ENCODE measurements at places on chromosomes 11 and 22.

GRCh38 chr11:110713449-110713776, 1.2 kb upstream of the ARHGAP20 start:
- no peak for DNase-seq

DNA sequence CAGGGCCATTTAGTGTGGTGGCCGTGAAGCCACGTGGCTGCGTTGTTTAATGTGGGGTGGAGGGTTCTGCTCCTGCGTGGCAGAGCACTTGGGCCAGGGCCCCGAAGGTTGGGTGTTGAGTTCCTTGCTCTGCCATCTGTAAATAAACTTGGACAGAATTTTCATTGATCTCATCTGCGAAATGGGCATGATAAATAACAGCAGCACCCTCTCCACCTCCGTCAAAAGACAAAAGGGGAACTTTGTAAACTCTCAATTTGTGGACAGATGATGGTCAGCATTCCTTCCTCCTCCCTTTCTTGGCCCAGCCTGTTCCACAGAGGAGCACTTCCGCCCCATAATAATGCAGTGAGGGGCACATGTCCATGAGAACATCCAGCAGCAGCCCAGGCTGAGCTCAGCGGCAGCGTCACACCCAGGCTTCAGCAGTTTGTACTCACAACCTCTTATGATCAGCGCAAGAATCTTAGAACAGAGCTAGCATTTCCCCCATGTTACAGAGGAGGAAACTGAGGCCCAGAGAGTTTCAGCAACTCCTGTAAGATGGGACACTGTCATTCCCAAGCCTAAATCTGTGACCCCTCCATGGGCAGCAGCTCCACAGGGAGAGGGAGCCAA, 874.5 kb downstream of the BRD1 start:
- no peak for DNase-seq

DNA sequence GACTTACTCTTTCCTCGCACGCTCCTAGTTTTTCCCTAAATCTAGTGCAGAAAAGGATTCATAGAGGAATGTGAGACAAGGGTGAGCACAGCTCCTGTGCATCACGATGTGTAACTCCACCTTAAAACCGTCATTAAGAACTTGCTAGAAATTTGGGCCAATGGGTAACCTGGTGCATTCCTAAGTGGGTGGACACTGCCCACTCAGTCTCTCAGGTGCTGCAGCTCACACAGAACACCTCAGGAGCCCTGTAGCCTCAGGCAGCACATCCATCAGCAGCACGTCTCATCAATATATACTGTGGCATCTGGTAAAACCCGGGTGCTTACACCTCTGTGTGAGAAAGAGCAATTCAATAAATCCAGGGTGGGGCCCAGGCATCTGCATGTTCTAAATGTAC, 12.4 kb downstream of the POU2AF3 start:
- DNase-seq = no peak

DNA sequence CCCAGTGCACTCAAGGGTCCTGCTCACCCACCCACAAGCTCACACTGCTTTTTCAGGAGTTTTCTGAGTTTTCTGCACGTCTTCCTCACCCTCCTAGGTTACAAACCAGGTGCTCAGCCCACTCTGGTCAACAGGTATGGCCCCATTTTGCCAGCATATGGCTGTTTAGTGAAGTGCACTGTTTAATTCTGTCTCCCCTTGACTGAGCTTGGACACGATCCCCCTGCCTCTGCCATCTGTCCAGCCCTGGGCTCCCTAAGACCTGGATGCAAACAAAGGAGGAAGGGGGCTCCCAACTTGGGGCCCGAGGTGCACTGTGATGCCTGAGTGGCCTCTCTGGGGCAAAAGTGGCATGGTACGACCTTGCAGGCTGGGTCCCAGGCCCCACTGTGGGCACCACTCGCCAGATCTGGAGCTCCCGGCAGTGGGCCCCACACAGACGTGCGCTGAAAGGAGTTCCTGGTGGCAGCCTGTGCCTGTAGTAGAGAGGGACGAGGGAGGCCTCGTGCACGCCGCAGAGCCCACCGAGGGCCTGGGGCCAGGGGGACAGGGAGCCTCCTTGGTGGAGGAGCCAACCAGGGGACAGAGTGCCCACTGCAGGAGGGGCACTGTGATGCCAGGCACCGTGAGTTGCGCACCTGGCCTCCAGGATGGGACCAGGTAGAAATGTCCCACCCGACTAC, 37.3 kb upstream of the COMT start:
- no peak for DNase-seq

- DNase-seq = peak; percentile 27
Measured at GRCh38 chr11:48172818-48173609, 43.6 kb upstream of the OR4B1 start.

- DNase-seq = no peak
Measured at GRCh38 chr11:117887431-117888138, 11.1 kb upstream of the FXYD6 start.

- DNase-seq = no peak
Measured at GRCh38 chr11:66870616-66871520, 14.0 kb downstream of the LRFN4 start.

- no peak for DNase-seq
Measured at GRCh38 chr22:29336751-29337490, 21.4 kb upstream of the RASL10A start.

GRCh38 chr11:78763664-78764063, 189.0 kb upstream of the NARS2 start:
- DNase-seq = no peak

GRCh38 chr22:30201945-30202344, 44.6 kb downstream of the LIF start:
- no peak for DNase-seq

- DNase-seq = no peak
Measured at GRCh38 chr11:11534981-11535380, 86.8 kb downstream of the GALNT18 start.

DNA sequence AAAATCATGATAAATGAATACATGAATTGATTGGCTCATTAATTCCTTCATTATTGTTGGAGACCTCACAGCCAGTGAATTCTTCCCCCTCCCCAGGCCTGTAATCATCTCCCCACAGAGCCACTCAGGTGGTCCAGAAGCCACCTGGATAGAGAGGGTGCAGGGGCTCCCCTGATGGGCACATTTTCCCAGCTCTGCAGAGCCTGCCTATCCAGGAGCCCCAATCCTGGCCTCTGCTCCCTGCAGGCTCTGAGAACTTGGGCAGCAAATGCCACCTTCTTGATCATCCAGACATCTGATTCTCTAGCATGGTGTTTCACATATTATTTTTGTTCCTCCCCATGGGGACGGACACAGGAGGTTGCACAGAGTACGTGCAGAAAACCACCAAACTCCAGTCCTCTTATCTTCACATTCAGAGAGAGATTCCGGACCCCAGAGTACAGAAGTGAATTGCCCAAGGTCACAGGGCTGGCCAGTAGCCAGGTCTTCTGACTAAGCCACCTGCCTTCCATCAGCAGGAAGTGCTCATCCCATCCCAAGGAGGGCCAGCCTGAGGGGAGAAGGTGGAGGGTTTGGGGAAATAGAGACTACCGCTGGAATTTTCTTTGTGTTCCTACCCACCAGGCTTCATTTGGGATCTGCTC, 348.0 kb downstream of the BUD13 start:
- no peak for DNase-seq

DNA sequence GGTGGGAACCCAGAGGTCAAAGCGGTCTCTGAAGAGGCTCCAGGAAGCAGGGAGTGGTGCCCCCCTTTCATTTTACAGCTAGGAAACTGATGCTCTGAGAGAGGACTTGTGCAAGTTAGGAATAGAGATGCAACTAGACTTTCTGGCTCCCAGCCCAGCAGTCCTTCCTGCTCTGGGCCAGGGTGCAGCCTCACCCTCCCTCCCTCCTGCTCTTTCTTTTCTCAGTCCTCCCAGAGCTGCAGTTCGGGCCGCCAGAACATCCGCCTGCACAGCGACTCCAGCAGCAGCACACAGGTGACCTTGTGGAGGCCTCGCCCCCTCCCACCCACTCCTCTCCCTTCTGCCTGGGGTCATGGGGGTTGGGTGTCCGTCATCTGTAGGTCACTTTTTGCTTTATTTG, 51.5 kb downstream of the LHFPL7 start:
- no peak for DNase-seq

DNA sequence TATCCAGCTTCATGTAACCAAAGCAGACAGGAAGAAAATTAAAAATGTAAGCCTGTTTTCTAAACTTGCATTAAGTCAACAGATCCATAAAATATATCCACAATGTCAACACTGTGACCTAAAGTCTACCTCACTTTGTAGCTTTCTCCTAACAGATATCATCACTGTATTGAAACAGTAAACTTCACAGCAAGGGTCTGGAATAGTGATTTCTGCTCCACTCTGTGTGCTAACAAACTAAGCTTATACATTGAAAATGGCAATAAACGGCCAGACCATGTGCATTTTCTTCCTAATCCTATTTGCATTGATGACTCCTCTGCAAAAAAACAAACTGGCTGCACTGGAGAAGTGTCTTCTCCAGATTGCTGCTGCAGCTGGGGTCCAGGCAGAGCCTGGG, 26.8 kb downstream of the CADM1 start:
- no peak for DNase-seq

DNA sequence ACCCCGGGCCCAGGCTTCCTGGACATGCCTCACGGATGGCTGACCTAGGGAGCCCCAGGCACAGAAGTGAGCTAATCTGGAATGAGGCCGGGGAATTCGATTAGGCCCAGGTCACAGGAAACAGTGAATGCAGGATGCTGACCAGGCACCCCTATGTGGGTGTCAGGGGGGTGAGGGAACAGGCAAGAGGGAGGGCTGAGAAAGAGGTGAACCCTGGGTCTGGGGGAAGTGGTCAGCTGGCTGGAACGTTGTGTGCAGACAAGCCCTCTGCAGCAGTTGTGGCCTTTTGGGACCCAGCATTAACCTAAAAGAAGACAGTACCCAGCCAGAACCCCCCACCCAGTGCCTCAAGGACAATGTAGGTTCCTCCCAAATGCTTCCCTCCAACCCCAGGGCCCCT, 8.1 kb downstream of the SERHL2 start:
- DNase-seq = no peak

GRCh38 chr11:18312012-18312411, 9.9 kb downstream of the HPS5 start:
- no peak for DNase-seq

DNA sequence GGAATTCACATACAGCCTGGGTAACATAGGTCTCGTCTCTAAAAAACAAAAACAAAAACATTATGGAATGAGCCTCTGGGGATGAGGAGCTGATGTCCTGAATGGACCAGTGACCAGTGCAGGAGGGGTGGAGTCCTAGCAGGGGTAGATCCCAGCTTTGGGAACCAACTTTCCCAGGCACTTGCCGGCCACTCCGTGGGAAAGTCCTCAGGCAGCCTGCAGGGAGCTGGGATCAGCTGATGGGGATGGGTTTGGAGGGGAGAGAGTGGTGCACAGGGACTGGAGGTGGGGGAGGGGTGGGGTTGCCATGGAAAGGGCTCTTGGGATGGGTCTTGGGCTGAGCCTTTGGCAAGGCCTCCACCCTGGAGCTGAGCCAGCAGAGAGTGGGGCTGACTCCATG, 19.1 kb downstream of the MGAT3 start:
- no peak for DNase-seq

GRCh38 chr11:108886660-108887009, 221.8 kb downstream of the DDX10 start:
- DNase-seq = no peak

DNA sequence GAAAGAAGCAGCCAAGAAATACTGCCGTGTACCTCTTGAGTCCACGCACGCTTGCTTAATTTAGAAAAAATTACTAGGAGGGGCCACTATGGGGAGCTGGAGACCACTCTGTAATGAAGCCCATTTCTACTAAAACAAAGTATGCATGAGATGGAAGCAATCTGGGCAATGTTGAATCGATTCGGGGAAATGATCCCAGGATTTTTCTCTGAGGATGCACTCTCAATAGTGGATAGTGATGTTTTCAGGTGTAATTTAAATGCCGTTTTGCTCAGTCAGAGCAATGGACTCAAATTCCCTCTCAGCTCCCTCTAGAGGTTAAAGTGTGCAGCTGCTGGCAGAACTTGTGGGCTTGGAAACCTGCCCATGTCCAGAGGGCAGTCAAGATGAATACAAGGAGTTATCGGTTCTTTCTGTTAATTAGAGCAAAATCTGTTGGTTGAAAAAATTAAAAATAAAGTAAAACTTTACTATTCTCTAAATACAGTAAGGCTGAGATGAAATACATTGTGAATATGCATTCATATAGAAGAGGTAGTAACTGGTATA, 64.1 kb downstream of the ME3 start:
- DNase-seq = no peak

DNA sequence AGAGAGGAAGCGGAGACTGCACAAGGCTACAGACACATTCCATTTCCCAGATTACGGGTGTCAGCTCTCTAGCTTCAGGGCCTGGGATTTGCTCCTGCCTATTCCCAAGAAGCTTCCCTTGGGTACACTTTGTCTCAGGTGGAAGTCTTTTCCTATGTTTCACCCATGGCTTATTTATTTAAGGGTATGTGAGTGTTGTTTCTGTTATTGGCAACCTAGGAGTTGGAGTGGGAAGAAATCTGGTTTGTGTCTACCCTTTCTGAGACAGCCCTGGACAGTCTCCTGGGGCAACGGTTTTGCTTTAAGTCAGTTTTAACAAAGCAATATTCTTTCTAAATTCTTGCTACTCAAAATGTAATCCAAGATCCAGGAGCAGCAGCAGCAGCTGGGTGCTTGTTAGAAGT, 127.0 kb downstream of the MICAL2 start:
- DNase-seq = no peak

DNA sequence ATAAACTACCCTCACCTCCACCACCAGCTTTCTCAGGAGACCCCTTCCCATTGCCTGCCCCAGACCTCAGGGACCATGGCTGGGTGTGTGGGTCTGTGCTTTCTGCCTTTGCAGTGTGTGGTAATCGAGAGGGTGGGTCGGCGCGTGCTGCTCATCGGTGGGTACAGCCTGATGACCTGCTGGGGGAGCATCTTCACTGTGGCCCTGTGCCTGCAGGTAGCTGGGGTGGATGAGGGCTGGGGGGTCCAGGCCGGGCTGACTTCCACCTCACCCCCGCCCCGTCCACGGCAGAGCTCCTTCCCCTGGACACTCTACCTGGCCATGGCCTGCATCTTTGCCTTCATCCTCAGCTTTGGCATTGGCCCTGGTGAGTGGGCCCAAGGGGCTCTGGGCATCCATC, 10.5 kb upstream of the MIF start:
- no peak for DNase-seq

GRCh38 chr11:66915866-66916265, 42.3 kb downstream of the PC start:
- no peak for DNase-seq

Data from central memory CD4-positive, alpha-beta T cell (primary cell).